GM23338 (cell line): ENCODE measurements at places on chromosomes 11 and 22.

DNA sequence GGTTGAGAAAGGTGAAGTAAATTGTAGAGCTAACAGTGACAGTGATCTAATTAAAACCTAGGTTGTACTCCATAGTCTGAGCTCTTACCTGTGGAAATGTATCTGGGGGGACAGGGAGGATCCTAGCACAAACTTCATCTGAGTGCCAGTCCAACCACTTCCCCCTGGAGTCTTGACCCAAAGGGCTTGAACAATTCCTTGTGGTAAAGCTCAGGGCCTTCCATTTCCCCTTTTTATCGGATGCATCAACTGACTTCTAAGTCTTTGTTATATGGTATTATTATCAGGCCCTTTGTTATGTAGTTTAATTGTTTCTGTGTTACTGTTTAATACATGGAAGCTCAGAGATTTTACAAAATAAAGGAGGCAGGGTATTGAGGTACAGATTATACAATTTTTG, 140.2 kb upstream of the SESN3 start:
- DNase-seq = no peak

- no peak for DNase-seq
These were observed 24.8 kb downstream of the ARVCF start for GRCh38 chr22:19991645-19992451.

GRCh38 chr22:37219533-37219932, 7.3 kb upstream of the SSTR3 start:
- no peak for DNase-seq

DNA sequence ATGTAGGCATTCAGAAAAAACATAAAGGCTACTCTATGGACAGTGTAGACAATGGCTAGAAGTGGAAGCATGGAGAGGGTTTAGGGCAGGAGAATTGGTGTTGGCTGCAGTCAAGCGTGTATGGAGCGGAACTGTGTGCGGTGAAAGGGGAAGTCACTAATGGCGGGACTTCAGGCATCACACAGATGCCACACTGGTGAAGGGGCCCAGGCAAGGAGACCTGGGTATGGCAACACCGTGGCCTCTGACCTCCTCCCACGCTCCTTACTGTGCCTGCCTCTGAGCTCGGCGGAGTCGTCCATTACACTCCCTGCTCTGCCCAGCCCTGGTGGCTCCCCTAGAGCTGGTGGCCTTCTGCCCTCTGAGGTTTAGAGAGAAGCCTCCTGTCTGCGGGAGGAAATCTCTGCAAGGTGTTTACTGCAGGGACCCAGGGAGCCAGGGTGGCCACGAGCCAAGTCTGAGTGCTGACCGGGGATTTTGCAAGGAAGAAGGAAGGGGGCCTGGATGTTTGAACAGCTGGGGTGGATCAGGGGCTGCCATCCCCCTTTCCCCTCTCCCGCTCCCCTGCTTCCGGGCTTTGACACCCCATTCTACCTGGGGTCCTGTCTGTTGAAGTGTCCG, 75.1 kb upstream of the TSPAN18 start:
- DNase-seq = no peak

- DNase-seq = no peak
These were observed 40.8 kb upstream of the B3GAT1 start for GRCh38 chr11:134452838-134453155.

DNA sequence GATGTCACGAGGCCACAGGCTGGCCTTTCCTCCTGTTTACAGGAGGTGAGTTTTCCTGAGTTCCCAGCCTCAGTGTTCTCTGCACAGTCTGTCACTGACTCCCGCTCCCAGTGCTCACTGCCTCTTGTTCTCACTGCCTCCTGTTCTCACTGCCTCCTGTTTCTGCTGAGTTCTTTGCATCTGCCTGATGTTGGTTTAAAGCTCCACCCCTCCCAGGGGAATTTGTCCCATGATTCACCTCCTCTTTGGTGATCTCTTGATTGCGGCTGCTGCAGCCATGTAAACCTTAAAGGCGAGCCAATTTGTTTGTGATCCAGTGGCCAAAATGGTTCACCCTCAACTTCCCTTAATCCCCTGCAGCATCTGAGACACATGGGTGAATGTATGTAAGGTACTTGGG, 6.0 kb upstream of the TUBA8 start:
- DNase-seq = no peak

GRCh38 chr11:61887839-61888494, 3.4 kb downstream of the FADS3 start:
- DNase-seq = no peak

GRCh38 chr11:61187505-61188130, 15.7 kb upstream of the PGA3 start:
- DNase-seq = peak; percentile 93

DNA sequence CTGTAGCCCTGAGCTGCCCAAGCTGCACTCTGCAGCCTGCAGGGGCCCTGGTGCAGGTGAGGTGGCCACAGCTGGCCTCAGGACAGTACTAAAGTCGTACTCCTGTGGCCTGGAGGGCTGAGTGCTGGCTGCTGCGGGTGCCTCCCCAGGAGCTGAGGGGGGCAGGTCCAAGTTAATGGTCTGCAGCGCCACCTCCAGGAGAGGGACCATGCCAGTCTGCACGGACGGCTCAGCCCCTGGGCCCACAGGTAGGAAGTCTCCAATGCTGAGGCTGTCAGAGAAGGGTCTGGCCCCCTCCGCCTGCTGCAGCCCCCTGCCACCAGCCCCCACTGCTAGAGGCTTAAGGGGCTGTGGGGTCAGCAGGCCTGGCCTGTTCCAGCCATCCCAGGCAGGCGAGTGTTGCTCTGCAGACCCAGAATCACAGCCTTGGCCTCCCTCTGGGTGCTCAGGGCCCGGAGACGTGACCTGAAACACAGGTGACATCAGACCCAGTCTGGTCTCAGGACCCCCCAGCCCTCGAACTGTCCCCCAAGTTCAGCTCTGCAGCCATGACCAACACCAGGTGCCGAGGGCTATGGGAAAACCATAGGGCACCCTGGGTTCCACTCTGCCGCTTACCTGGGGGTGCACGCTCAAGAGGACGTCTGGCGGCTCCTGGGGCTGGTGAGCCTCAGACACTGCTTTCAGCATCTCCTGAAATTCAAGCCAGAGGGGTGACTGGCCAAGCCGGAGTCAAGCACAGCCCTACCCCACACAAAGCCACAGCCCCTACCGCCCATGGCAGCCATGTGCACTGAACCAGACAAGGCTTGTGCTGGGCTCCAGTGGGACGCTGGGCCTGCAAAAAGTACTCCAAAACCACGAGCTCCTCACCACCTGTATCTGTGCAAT, 20.8 kb downstream of the SELENOO start:
- no peak for DNase-seq

GRCh38 chr11:93936460-93936859, 84.7 kb upstream of the HEPHL1 start:
- no peak for DNase-seq

- peak; percentile 3 for DNase-seq
These were observed 29.8 kb upstream of the TECTA start for GRCh38 chr11:121070951-121071845.

- DNase-seq = no peak
These were observed 390.8 kb downstream of the SHANK2 start for GRCh38 chr11:70861559-70861958.

DNA sequence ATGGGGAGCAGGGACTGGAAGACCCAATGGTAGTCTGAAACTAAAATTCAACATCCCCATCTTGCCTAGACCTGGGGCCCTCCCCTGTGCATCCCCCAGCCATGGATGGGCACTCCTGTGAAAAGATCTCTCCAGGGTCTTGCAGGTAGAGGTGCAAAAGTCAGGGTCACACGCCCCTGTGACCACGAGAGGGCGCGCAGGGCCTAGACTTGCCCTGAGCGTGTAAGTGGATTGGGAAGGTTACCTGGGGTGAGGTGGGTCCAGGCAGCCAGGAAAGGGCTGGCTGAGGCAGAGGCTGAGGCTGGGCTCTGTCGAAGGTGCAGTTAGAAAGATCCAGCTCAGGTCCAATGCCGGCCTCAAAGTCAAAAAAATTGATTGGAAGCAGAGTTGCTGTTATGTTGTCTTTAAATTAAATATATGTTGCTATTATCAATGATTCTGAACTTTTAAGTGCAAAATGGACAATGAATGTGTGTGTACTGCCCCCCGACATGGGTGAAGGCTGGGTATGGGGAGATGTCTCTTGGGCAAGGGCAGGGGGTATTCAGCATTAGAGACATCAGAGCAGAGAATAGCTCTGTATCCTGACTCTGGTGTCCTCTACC, 4.8 kb upstream of the POU2F3 start:
- peak; percentile 92 for DNase-seq

DNA sequence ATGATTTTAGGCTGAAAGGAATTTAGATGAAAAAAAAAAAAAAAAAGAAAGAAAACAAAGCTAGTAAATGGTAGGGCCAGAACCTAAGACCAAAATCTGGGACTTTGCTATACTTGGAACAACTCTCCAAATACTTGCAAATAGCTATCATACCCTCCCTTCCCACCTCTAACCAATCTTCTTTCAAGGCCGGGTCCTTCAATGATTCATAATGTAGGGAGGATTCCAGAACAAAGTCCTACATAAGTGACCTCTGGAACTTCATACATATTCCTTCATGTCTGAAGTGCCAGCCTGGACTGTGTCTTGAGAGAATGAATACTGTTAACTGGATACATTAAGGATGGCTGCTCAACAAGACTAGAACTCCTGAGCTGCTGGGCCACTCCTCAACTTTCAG, 9.9 kb downstream of the STK33 start:
- DNase-seq = no peak

DNA sequence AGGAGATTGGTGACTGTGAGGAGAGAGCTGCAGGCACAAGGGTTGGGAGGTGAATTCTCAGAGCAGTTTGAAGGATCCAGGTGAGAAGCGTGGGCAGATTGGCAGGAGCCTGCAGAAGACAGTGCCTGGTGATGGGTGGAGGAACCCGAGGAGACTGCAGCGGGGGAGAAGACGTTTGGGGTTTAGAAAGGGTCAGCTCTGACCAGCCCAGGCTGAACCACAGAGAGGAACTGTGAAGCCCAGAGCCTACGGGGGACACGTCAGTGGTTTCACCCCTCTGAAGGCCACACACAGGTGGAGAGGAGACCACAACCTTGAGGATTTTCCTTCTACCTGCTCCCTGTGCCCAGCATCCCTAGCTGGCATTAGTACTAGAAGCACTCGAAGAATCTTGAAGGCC, 154.8 kb upstream of the TBCEL start:
- no peak for DNase-seq

GRCh38 chr11:92125321-92125720, 99.3 kb upstream of the FAT3 start:
- no peak for DNase-seq

- no peak for DNase-seq
These were observed 25.2 kb upstream of the MTCH2 start for GRCh38 chr11:47667555-47667954.

DNA sequence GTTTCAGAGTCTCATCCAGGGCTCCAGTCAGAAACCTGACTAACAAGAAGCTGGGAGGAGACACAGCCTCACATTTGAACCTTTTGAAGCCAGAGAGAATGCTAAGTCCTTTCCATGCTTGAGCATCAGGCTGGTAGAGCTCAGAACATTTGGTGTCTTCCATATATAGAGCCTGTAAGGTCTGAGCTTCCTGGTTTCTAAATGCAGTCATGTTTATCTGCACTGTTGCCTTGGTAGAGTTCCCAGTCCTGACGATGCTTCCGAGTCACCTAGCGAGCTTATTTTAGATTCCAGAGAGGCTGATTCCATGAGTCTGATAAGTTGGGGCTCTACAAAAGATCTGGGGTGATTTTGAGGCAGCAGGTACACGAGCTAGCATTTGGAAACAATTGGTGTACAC, 68.4 kb upstream of the SORL1 start:
- no peak for DNase-seq

- DNase-seq = no peak
These were observed 18.2 kb downstream of the KRTAP5-6 start for GRCh38 chr11:1714908-1715885.

DNA sequence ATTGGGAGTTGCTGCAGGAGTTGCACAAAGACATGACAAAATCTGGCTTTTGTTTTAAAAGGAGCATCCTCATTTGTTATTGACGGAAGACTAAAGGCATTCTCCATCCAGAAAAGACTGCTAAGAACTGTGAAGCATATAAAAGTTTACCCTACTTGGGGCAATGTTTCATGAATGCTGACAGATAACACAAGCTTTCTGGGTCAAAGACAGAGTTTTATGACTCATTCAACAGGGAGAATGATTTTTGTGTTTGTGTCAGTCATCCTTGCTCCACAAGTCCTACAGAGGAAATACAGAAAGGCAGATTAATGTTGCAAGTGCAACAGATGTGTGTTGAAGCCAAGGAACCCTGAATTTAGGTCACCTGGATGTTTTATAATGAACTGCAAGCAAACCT, 2.5 kb downstream of the GLYATL1 start:
- DNase-seq = no peak

- no peak for DNase-seq
These were observed 1.6 kb downstream of the RNASEH2C start for GRCh38 chr11:65718964-65719492.

DNA sequence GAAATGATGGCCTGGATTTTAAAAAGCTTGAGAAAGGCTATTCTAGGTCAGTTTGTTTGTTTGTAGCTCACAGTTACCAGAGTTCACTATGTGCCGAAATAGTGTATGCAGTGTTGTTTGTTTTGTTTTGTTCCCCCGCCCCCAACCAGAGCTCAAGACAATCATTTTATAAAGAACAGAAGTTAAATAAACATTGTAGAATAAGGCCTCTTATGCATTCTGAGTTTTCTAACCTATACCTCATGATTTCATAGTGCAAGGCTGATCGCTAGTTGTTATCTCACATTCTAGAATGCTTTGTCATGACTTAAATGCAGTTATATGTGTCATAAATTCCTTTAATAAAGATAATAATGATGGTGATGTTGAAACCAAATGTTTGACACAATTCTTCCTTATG, 7.8 kb downstream of the KCNA4 start:
- no peak for DNase-seq

GRCh38 chr22:49647627-49648026, 180.0 kb downstream of the BRD1 start:
- no peak for DNase-seq

GRCh38 chr11:69442807-69443137, 38.7 kb upstream of the LINC01488 start:
- peak; percentile 52 for DNase-seq

DNA sequence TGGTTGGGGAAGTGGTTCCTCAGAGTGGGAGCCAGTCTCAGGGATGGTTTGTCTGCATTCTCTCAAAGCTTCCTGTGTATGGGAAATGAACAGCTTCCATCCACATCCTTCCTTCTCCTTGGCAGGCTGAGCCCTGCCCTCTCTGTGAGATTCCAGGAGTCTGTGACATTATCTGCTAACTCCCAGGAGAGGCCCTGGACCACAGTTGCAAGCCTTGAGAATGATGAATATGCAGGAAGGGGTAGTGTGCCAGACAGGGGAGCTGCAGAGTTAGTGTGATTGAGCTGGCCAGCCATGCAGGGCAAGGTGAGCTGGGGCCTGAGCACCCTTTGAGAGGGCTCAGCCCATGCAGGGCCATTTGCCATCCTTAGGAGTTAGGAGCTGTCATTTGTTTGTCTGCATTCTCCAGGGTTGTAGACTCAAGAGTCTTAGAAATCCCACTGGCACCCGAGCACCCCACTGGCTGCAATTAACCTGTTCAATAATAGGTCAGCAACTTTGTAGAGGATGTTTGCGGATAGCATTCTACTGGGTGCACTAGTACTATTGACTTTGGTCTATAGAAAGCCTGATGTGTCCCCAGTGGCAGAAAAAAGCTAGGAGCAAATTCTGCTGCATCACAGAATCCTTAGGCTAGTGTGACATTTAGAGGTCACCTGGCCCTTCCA, 299.0 kb upstream of the CADM1 start:
- DNase-seq = no peak
